ENCODE measurements at places on chromosomes 7 and 10.
A peak's percentile ranks its signal among the peaks of the same experiment; 100 is the strongest.

- DNase-seq = no peak
Measured at GRCh38 chr7:144414815-144415214, 11.3 kb upstream of the NOBOX start.

- DNase-seq = no peak
Measured at GRCh38 chr7:36314491-36314890, 75.2 kb upstream of the ANLN start.

DNA sequence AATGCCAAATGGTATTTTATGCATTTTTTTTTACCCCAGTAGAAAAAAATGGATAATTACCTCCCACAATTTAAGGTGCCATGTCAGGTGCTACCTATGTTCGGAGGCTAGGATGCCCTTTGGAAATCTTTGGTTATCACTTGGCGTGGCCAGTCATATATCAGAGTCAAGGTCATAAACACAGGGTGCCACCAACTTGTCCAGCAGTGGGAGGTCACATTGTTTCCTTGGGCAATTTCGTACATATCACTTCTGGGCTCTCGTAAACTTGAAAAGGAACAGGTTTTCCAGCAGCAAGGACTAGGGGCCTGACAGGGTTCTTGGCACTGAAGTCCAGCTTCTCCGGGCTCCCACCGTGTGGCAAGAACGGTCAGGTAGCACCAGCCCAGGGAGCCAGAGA is 48.0 kb upstream of the BHLHA15 start:
- no peak for DNase-seq

GRCh38 chr7:25527665-25528170 is 299.4 kb upstream of the NPVF start:
- DNase-seq = no peak

DNA sequence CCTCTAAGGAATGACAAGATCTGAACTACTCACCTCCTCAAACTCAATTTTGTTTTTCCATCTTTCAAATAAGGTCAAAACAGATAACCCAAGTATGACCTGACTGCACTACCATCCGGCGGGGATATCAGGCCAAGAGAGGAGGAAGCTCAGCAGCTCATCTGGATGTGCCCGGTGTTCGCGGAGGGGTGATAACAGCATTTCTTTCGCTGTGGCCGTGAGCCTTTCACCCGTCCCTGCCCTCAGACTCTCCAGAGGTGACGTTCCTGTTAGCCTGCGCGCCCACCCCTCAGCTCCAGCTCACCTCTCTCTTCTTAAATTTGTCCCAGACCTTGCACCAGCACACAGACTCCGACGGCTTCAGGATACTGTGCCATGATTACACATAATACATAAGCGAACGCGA is 526 bp downstream of the ZNF248 start:
- peak; percentile 71 for DNase-seq

DNA sequence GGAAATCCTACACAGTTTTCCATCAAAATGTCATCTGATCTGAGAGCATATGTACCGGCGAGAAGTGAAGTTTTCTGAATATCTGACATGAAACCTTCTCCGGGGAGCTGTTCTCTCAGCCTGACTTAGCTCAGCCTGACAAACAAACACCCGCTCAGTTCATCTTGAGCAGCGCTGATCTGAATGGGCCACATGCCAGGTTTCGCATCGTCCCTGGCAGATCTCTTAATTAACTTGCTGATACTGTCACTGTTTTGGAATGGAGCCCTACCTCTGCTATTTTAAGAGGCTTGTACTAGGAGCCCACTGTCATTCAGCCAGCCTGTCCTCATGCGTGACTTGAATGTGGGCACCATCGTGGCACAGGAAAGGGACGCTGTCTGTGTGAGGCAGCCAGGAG is 109.2 kb downstream of the STRA8 start:
- no peak for DNase-seq

DNA sequence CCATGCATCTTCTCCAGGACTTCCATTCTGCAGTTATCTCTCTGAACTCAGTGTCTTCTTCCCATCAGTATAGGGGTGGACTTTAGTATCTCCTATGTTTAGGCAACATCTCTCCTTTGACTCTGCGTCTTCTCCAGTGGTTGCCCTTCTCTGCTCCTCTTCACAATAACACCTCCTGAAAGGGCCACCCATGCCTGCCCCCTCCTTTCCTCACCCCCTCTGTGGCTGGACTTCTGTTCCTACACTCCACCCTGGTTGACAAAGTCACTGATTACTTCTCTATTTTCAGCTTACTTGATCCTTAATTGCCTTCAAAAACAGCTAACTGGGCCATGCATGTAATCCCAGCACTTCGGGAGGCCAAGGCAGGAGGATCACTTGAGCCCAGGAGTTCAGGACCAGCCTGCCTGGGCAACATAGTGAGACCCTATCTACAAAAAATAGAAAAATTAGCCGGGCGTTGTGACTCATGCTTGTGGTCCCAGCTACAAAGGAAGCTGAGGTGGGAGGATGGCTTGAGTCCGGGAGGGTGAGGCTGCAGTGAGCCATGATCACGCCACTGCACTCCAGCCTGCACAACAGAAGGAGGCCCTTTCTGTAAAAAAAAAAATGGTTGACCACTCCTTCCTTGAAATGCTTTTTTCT is 13.7 kb downstream of the SRGN start:
- DNase-seq = no peak

DNA sequence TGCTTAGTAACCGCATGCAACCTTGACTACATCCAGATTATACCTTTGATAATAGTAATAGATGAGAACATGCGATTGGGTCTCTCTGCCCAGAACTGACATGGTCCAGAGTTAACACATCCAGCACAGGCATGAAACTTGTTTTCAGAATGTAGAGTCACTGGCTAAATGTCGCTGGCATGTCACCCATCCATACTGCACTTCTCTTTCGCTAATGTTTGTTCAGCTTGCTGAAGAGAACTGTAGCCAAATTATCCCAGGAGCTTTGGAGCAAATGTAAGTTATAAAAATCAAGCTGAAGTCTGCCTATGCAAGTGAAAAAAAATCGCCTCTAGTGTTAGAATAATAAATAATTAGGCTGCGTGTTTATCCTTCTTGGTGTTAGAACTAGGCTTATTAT is 98.2 kb downstream of the PRTFDC1 start:
- no peak for DNase-seq

DNA sequence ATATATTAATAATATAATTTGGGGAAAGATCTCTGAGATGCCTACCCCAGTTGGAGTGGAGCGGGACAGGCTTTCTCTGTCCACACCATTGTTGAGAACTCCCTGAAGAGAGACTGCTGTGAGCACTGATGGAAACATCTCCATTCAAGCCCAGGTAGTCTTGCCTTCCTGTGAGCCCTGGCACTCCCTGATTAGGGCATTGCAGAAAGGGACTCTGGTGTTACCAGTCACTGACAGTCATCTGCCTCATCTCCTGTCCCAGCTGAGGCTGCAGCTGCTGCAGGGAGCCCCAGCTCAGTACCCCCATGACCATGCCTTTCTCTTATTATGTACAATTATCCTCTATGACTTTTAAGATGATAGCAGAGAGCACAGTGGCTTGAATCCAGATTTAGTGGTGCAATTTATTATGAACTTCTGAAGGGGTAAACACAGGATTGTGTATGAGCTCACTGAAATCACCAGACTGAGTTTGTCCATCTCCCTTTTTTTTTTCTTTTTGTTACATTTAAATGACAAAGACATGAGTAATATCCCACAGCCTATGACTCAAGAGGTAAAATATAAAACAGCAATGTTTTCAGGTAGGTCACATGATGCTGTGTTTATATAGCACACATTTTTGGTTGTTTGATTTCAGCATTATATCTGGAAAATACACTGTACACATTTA is 236.9 kb downstream of the SLC25A13 start:
- DNase-seq = no peak

DNA sequence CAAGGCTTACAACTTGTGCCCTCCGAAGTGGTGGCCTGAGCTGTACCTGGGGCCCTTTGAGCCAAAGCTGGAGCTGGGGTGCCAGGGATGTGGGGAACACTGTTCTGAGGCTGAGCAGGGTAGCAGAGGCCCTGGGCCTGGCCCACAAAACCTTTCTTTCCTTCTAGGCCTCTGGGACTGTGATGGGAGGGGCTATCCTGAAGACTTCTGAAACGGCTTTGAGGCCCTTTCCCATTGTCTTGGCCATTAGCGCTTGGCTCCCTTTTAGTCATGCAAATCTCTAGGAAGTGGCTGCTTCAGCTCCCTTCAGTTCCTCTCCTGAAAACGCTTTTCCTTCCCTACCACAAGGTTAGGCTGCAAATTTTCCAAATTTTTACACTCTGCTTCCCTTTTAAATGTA is 16.8 kb upstream of the CRYGN start:
- no peak for DNase-seq

- DNase-seq = no peak
Measured at GRCh38 chr10:72472306-72472705, 117.6 kb upstream of the DNAJB12 start.
